Heart left ventricle (tissue), 16 donors: ENCODE measurements at places on chromosomes 16 and 17. TPM values are rescaled to one million over a fixed set of nuclear protein-coding genes. Genes with fewer than 3 reads are reported as not detected.
A peak's percentile ranks its signal among the peaks of the same experiment; 100 is the strongest.

The ARHGDIG gene
- 7.2 TPM for total RNA-seq

The IGFBP4 gene
- total RNA-seq, result 103 TPM

The ADORA2B gene
- total RNA-seq, result 0.70 TPM

DNA sequence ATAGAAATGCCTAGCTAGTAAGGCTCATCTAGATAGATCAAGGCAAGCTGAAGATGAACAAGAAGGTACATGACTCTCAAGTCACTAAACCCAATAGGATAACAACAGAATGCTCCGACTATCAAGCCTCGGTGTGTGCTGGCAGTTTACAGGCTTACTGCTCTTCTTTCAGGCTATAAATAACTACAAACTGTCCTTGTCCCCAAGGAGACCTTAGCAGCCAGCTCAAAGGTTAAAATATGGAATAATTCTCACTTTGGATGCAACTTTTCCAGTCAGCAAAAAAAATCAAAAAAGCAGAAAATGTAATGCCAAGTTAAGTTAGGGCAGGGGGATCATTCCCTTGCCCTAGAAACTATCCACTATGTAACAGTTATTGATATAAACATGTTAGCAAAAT lies 44.6 kb downstream of the SPOP start:
- no peak for DNase-seq

GRCh38 chr16:21075252-21075651 lies 75.4 kb downstream of the DNAH3 start:
- DNase-seq, result no peak

GRCh38 chr17:78241277-78242023 lies 10.0 kb downstream of the TMEM235 start:
- no peak for DNase-seq

DNA sequence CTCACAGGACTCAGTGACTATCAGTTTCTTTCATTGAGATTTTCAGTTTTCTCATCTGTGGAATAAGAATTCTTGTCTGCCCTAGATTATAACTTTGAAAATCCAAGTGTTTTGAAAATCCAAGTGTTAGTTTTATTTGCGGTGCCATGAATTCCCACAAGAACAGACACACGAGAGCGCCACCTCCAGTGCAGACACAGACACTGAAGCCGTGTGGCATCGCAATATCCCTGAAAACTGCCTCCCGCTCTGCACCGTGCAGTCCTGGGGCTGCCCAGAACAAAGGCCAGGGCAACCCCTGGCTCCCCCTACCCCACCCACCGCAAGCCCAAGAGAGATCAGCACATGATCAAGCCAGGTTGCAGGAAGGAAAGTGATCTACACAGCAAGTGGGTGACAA lies 229.5 kb upstream of the ASIC2 start:
- no peak for DNase-seq

DNA sequence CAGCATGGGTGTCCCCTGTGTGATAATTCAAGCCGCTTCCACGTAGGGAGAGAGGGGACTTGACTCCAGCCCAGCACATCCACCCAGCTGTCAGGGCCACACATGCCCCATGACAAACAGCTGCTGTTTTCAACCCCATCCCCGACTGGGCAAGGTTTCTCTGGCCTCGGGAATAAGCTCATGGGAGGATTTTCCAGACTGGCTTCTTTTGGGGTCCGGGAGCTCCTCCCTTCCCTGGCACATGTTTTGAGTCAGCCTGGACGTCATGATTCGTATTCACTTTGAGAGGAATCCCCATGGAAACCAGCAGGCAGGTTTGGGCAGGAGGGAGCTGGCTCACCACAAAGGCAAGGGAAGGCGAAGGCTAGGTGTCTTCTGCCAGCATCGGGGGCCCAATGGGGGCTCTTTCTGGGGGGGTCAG lies 156.4 kb downstream of the CMIP start:
- DNase-seq, result peak; percentile 28

DNA sequence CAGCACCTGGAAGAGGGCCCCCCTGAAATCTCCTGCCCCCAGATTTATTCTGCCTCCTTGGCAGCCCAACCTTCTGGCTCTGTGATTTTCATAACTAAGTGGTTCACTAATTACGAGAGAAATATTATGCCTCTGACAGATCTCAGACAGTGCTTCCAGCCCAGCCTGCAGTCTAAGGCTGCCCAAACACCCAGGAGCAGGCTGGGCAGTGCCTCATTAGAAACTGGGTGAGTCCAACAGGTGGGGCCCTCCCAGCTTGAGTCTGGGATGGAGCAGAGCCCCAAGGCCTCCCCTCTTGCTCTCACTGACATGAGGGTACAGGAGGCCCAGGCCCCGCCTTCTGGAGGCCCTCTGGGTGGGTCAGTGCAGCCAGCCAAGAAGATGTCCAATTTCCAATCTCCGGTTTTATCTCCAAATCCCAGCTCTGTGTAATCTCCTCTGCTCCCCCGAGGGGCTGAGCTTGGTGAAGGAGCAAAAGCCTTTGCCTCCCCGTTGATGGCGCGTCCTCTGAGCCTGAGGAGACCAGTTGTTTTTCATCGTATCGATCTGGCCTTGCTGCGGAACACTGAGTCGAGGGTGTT lies 20.1 kb upstream of the ABCC3 start:
- no peak for DNase-seq

DNA sequence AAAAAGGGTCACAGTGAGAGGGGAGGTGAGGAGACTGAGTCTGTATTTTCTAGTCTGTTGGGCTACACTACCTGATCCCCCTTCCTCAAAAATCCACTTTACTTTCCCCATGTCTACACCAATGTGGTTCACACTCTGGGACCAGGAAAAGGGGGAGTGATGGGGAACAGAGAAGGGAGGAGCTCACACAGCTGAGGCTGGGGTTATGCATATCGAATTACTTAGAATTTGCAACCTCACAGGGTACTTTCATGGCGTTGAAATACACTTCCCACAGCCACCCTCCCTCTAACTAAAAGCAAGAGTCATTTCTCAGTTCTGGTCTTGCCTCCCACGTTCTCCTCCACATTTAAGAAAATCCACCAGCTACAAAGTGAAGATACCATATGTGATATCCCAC lies 14.1 kb downstream of the MAPT start:
- DNase-seq, result no peak
